Thoracic aorta (tissue), 2 donors: ENCODE measurements at places on chromosomes 5 and 9. TPM values are rescaled to one million over a fixed set of nuclear protein-coding genes. Genes with fewer than 3 reads are reported as not detected.

The OR5C1 gene
- total RNA-seq = not detected

The IFNA21 gene
- total RNA-seq = not detected

- H3K27ac ChIP-seq = no peak overlapping the region
- peak overlapping the region; percentile 13 for H3K4me3 ChIP-seq
- DNase-seq = no peak
- H3K4me1 ChIP-seq = peaks cover 3% of the 10 kb centered on the region
Measured at GRCh38 chr9:25752398-25752797, 74.2 kb upstream of the TUSC1 start.

GRCh38 chr9:69172895-69173294 lies 1.2 kb upstream of the TJP2 start:
- no peaks in the 10 kb centered on the region for H3K36me3 ChIP-seq
- no peak for DNase-seq
- peak overlapping the region; percentile 83 for H3K4me3 ChIP-seq
- H3K27me3 ChIP-seq = no peaks in the 10 kb centered on the region
- H3K27ac ChIP-seq = no peak overlapping the region
- peaks cover 41% of the 10 kb centered on the region for H3K4me1 ChIP-seq

- H3K36me3 ChIP-seq = no peaks in the 10 kb centered on the region
- peaks cover 16% of the 10 kb centered on the region for H3K4me1 ChIP-seq
- no peak overlapping the region for H3K27ac ChIP-seq
Measured at GRCh38 chr5:158852622-158853021, 247.1 kb downstream of the EBF1 start.

The PCDHA6 gene
- total RNA-seq = 0.14 TPM

DNA sequence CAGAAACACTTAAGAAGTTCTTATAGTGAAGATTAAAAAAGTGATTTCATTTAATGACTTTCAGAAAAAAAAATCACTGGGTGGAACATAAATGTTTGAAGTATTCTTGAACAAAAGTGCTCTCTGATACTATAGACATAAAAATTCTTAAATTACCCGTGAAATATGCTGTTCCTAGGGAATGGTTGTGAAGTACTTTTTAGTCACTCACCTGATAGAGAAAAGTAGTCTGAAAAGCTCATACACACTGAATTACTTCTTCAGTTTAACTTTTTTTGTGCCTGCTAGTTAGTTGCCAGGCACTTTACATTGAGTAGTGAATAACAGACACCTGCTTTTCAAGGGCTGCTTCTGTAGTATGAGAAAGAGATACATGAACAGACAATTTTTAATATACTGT lies 78.0 kb downstream of the SH3GL2 start:
- no peaks in the 10 kb centered on the region for H3K36me3 ChIP-seq
- no peak for DNase-seq
- H3K27ac ChIP-seq = no peak overlapping the region
- H3K4me1 ChIP-seq = no peaks in the 10 kb centered on the region
- H3K4me3 ChIP-seq = no peak overlapping the region
